ENCODE measurements at places on chromosomes 12 and 14.

- peak; percentile 40 for DNase-seq
These were observed 87.0 kb downstream of the FOXN4 start for GRCh38 chr12:109222062-109222461.

DNA sequence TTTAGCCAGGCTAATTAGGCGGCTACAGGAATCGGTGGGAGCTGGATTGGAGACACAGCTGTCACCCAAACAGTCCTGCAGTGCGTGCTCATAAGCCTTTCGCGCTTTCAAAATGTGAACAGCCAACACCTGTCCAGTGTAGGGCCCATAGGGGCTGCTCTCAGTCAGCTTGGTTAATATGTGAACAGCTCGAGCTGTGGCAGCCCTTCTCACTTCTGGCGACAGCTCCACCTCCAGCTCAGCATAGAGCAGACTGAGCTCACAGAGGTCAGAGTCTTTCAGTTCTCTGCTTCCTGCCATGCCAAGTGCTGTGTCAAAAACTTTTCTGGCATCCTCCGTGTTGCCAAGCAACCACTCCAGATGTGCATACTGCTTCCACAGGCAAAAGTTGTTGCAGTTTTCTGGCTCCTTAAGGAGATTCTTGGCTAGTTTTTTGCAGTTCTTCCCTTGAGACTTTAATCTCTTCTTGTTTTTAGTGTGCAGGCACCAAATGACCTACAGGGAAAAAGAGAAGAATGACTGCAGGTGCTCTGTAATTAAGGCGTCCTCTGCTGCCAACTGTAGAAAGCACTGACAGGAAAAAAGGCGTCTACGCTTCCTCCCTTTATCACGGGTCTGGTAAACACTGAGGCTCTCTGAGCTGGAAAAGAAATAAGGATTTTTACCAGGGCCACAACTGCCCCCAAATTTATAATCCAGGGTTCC is 32.5 kb downstream of the PSMC1 start:
- no peak for DNase-seq

GRCh38 chr14:90111895-90112534 is 50.2 kb downstream of the KCNK13 start:
- peak; percentile 44 for DNase-seq

DNA sequence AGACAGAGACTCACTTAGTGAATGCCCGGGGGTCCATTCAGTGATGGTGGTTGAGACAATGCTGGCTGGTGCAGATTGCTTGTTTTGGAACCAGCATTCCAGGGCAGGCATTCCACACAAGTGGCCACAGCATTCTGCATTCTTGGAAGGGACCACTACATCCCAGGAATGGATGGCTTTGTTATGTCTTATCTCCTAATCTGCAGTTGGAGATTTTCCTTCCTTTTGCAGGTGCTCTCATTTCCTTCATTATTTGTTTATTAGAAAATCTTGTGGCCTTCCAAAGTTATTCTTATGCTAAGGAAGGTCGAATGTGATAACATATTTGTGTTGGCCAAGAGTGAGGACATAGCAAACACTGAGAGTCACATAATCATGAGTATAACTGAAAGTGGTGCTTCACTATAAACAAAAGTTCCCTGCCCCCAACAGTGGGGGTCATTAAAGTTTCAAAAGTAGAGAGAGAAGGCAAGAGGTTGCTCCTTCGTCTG is 66.0 kb downstream of the BMP4 start:
- DNase-seq, result peak; percentile 53

- DNase-seq, result no peak
These were observed 37.0 kb downstream of the KDM2B start for GRCh38 chr12:121543786-121544185.

DNA sequence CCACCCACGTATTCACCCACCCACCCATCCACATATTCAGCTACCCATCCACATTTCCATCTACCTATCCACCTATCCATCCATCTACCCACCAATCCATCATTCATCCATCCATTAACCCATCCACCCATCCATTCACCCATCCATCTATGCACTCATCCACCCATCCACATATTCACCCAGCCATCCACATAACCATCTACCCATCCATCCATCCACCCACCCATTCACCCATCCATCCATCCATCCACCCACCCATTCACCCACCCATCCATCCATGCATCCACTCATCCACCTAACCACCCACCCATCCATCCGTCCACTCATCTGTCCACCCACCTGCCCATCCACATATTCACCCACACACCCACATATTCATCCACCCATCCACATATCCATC is 70.5 kb downstream of the LGMN start:
- no peak for DNase-seq
